A549 treated with ZK216348 at 1 μM for 4 hours (cell line): ENCODE measurements at places on chromosomes 4 and X. TPM values are rescaled to one million over a fixed set of nuclear protein-coding genes. Genes with fewer than 3 reads are reported as not detected.

Gene CSN1S1
- not detected in 5 replicates for total RNA-seq

Gene HPGD
- total RNA-seq = 62.1 to 80.8 TPM (median 68.2 TPM) in 5 replicates

Gene PCSK1N
- total RNA-seq = 14.2 to 57.6 TPM (median 52.0 TPM) in 5 replicates

Gene SULT1E1
- not detected in 5 replicates for total RNA-seq

Gene CNGA1
- total RNA-seq = 0.12 TPM in 1 of 5 replicates, not detected in the others

Gene FGFBP2
- total RNA-seq = 0.12 to 0.24 TPM in 2 of 5 replicates, not detected in the others

Gene MAGEB2
- total RNA-seq = not detected in 5 replicates

Gene GRID2
- total RNA-seq = not detected in 5 replicates

Gene CBR4
- total RNA-seq = 2.3 to 4.8 TPM (median 4.5 TPM) in 5 replicates

Gene TMPRSS11A
- total RNA-seq = not detected in 5 replicates

Gene RHOH
- total RNA-seq = 0.15 to 0.23 TPM (median 0.19 TPM) in 4 of 5 replicates, not detected in the other

Gene IRS4
- total RNA-seq = 0.04 TPM in 1 of 5 replicates, not detected in the others

Gene TCEAL4
- total RNA-seq = 111 to 197 TPM (median 124 TPM) in 5 replicates

Gene POLN
- total RNA-seq = 0.46 to 1.2 TPM (median 0.88 TPM) in 5 replicates

Gene AKAP4
- total RNA-seq = not detected in 5 replicates

Gene GPR82
- total RNA-seq = not detected in 5 replicates

Gene SSX3
- total RNA-seq = not detected in 5 replicates

Gene CTAG1B
- not detected in 5 replicates for total RNA-seq

Gene TRAM1L1
- 0.18 to 0.66 TPM (median 0.56 TPM) in 5 replicates for total RNA-seq

Gene BEND2
- not detected in 5 replicates for total RNA-seq

Gene ARHGAP36
- not detected in 5 replicates for total RNA-seq
